ENCODE measurements at places on chromosomes 13 and 19. TPM values are rescaled to one million over a fixed set of nuclear protein-coding genes. Genes with fewer than 3 reads are reported as not detected.

FDX2 gene
- total RNA-seq, result 10.2 TPM

ZNF433 gene
- total RNA-seq, result 3.9 TPM

APLP1 gene
- 7.3 TPM for total RNA-seq

PTGIR gene
- 29.8 TPM for total RNA-seq

GRK1 gene
- not detected for total RNA-seq

ZNF665 gene
- total RNA-seq, result 5.4 TPM

EID2B gene
- total RNA-seq, result 2.9 TPM

ZNF540 gene
- 2.1 TPM for total RNA-seq

CELF5 gene
- not detected for total RNA-seq

ERICH4 gene
- not detected for total RNA-seq

FCER2 gene
- total RNA-seq, result 0.23 TPM

SMIM17 gene
- total RNA-seq, result 0.74 TPM

FCHO1 gene
- total RNA-seq, result 2.0 TPM

ZNF491 gene
- total RNA-seq, result 2.4 TPM

ZNF221 gene
- total RNA-seq, result 4.4 TPM

CCDC194 gene
- total RNA-seq, result not detected

RETN gene
- 2.9 TPM for total RNA-seq

ADAMTSL5 gene
- 9.1 TPM for total RNA-seq

ZNF284 gene
- total RNA-seq, result 2.3 TPM

PPFIA3 gene
- total RNA-seq, result 3.6 TPM

ZNF816 gene
- total RNA-seq, result 6.4 TPM

OR7D2 gene
- total RNA-seq, result not detected

S1PR4 gene
- 3.1 TPM for total RNA-seq

ZNF98 gene
- total RNA-seq, result 3.8 TPM

VSIG10L gene
- 2.9 TPM for total RNA-seq

DHDH gene
- not detected for total RNA-seq

SPC24 gene
- total RNA-seq, result 2.2 TPM

Measured in posterior vena cava (tissue), 2 donors.